ENCODE measurements at places on chromosomes 11 and 22.

GRCh38 chr11:61795876-61796526 lies 3.3 kb downstream of the FEN1 start:
- no peak for DNase-seq

GRCh38 chr11:44823006-44823405 lies 96.2 kb downstream of the TSPAN18 start:
- no peak for DNase-seq

DNA sequence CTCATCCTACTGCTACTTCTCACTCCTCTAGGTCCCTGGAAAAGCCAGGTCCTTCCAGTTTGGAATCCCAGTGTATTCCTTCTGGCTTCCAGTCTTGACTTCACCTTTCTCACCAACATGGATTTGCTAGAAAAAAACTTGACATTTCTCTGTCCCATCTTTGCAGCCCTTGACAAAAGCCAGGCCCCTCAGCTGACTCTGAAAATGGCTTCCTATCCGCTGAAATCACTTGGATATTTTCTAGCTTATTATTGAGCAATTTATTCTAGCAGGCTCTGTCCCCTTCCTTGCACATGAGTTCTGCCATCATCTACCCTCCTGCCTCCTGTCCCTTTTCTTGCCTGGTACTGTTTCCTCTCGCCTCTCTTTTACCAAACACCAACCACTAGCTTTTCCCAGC lies 427.2 kb downstream of the BUD13 start:
- DNase-seq = no peak

- no peak for DNase-seq
Measured at GRCh38 chr22:30274437-30274812, 7.8 kb upstream of the OSM start.

DNA sequence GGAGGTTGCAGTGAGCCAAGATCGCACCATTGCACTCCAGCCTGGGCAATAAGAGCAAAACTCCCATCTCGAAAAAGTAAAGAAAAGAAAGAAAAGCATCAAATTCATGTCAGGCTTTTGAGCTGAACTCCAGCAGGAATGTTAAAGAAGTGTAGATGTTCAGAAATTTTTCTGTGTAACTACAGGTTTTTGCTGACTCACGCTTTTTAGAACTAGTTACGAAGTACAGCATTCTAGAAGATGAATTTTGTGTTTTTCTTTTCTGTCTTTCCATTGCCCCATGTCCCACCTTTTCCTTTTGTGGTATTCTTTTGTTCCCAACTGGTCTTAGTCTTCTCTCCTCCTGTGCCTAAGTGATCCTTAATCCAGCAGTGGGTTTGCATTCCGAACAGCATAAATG lies 56.0 kb upstream of the HORMAD2 start:
- no peak for DNase-seq

DNA sequence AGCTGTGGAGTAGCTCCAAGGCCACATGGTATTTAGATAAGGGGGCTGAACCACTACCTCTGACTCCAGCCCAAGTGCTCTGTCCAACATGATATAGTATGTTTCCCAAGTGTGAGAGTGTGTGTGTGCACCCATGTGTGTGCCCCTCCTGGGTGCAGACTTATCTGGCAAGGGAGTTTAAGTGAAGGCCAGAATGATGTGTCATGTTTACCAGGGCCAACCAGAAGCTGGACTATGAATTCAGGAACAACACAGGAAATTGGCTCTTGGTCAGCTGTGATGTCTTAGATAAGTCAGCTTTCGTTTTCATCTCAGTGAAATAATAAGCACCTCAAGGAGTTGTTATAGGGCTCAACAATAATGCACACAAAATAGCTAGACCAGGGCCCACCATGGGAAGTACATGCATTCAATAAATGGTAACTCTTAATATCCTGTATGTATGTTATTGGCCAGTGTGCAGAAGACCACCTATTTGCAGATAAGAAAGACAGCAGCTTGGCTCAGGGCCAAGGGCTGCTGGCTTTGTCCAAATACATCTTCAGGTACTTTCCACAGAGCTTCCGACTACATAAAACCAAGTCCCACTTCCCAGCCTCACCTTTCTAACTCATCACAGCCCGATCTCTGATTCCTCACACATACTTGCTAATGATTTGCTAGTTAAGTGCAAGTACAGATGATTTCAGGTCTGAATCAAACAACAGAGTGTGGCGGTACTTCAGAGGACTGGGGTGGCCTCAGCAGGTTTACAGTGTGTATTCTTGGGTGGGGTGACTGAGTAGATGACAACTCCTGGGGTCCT lies 120.9 kb downstream of the ME3 start:
- DNase-seq = no peak

DNA sequence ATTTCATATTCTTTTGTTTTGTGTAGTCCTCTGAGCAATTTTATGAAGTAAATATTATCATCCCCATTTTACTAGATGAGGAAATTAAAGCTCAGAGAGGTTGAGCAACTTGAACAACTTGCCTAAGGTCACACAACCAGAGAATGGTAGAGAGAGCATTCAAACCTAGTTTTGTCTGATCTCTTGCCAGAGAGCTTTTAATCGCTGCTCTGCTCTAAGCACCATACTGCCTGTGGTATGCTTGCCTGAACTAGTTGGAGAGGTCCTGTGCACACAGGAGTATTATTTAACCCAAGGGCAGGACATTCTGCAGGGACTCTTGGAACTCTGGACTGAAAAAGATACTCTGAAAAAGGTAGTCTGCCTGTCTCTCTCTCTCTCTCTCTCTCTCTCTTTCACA lies 38.5 kb downstream of the TRAF6 start:
- DNase-seq = no peak

DNA sequence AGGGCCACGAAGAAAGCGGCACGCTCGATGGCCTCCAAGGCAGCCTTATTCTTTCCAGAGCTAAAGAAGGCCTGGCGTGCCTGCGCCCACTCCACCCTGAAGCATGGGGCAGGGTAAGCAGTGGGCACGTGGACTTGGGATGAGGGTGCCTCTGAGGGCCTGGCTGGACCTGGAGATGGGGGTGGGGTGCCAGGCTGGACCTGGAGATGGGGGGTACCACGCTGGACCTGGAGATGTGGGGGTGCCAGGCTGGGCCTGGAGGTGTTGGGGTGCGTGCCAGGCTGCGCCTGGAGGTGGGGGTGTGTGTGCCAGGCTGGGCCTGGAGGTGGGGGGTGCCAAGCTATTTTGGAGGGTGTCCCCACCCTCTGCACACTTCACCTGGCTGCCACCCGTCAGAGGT lies 5.3 kb downstream of the CPT1B start:
- DNase-seq = no peak

DNA sequence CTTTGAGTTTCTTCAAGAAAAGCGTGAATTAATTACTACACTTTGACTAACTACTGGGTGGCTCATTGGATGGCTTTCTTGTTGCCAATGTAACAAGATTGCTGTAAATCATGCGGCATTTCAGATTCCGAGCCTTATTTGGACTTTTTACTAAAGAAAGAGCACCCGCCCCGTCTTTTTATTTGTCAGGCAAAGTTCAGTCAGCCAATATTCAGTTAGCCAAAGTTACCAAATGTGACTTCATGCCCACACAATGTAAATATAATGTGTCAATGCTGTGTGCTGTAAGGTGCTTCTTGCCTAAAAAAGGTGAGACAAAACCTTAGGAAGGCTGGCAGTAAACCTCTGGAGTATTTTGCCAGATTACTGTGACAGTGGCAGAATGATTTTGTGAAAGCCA lies 14.8 kb downstream of the FLI1 start:
- no peak for DNase-seq

GRCh38 chr22:27270818-27271510 lies 530.6 kb downstream of the MN1 start:
- peak; percentile 32 for DNase-seq

DNA sequence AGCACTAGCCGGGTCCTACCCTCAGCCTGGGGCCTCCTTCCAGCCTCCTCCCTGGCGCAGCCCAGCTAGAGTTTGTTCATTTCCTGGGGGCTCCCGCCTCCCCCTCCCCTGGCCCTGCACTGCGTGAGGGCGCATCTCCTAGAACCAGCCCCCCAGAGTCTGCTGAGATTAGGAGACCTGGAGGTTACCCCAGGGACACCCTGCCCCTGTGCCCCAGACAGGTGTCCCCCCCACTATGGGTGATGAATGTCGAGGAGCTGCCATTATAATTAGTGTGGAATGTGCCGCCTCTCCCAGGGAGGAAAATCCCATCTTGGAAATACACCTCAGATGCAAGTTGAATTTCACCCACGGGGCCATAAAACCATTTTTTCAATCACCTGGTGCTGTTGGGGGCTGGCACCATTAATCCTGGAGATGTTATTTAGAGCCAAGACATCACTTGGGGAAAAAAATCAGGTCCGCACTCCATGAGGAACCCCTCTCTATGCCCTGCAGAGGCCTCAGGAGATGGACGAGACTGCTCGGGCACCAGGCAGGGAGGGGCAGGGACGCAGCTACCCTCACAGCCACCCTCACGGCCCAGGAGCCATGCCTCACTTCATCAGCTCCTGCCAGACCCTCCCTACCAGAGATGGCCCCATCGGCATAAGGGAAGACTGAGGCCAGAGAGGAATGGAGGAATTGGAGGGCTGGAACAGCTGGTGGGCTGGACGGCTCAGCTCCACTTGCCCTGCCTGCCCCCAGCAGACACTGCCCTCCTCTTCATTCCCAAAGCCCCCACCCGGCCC lies 197.5 kb downstream of the IGLL1 start:
- no peak for DNase-seq

GRCh38 chr11:40185793-40186192 lies 1273.7 kb downstream of the LRRC4C start:
- DNase-seq = no peak

DNA sequence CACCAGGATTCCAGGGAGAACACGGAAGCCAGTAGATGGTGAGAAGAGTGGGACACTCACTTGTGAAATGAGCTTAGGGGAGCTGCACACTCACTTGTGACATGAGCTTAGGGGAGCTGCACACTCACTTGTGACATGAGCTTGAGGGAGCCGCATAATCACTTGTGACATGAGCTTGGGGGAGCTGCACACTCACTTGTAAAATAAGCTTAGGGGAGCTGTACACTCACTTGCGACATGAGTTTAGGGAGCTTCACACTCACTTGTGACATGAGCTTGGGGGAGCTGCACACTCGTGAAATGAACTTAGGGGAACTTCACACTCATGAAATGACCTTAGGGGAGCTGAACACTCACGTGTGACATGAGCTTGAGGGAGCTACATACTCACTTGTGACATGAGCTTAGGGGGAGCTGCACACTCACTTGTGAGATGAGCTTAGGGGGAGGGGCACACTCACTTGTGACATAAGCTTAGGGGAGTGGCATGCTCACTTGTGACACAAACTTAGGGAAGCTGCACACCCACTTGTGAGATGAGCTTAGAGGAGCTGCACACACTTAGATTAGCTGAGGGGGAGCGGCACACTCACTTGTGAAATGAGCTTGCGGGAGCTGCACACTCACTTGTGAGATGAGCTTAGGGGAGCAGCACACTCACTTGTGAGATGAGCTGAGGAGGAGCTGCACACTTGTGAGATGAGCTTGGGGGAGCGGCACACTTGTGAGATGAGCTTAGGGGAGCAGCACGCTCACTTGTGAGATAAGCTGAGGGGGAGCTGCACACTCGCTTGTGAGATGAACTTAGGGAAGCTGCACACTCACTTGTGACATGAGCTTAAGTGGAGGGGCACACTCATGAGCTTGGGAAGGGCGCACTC lies 59.0 kb downstream of the NCAPD3 start:
- no peak for DNase-seq

DNA sequence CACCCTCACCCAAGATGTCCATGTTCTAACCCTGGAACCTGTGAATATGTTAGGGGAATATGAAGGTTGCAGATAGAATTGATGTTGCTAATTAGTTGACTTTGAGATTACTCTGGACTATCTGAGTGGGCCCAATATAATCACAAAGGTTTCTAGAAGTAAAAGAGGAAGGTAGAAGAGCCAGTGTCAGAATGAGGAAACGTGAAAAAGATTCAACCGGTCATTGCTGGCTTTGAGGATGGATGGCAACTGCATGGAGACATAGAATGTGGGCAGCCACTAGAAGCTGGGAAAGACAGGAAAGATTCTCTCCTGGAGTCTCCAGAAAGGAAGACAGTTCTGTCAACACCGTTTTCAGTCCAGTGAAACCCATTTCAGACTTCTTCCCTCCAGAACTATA lies 86.6 kb downstream of the CLPB start:
- no peak for DNase-seq

- DNase-seq = no peak
Measured at GRCh38 chr22:46867106-46867505, 104.7 kb downstream of the TBC1D22A start.

DNA sequence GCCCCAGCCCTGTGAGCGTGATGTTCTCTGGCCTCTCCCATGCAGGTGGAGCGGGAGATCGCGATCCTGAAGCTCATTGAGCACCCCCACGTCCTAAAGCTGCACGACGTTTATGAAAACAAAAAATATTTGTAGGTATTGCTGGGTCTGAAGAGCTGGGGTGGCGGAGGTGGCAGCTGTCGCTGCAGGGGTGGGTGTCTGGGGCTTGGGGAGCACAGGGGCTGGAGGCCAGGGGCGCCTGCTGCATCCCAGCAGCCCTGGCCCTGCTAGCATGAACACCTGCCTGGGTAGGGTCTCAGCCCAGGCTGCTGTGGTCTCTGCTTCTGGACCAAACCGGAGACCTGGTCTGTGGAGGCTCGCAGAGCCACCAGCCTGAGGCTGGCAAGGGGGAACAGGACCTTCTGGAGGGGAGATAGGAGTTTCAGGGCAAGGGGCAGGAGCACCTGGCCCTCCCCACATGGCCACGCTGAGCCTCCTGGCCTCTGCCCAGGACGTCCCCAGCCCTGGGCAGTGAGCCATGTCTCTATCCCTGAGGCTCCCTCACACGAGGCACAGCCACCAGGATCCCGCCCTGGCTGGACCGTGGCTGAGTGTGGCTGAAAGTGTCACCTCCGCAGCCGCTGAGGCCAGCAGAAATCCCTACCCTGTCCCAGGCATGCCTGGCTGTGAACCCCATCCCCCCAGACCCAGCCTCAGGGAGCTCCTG lies 48.2 kb downstream of the MOB2 start:
- DNase-seq = no peak

GRCh38 chr11:65866509-65867283 lies 5.9 kb downstream of the EFEMP2 start:
- no peak for DNase-seq

DNA sequence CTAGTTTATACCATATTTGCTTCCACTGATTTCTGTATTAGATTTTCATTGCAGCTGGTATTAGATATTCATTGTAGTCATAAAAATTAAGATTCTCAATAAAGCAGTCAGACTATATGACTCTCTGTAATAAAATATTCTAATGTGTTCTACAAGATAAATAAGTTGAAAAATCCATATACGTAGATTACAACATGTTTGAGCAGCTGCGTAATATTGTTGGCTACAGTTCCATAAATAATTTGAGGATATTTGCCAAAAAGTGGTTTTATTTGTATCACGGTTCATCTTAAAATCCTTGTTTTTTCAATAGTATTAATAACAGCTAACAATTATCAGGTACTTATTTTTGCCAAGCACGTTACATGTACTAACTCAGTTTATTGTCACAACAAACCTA lies 668.6 kb upstream of the CCDC90B start:
- DNase-seq = no peak

DNA sequence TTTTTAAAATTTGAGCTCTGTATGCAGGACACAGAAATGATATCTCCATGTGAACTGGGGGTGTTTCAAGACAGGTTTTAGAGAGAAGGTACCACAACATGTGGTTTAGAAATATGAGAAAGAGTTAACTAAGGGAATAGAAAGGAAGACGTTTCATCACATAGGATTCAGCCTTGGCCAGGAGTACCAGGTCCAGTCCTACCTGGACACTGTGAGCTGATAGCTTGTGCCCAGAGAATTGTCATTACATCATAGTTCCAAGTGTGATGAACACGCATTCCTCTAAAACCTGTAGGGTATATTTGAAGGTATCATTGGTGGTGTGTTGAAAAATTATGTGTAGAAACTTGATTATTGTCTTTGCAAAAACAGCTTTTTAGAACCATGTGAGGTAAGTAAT lies 1.8 kb downstream of the SLC22A9 start:
- no peak for DNase-seq
